ENCODE measurements at places on chromosomes 2 and 18.

DNA sequence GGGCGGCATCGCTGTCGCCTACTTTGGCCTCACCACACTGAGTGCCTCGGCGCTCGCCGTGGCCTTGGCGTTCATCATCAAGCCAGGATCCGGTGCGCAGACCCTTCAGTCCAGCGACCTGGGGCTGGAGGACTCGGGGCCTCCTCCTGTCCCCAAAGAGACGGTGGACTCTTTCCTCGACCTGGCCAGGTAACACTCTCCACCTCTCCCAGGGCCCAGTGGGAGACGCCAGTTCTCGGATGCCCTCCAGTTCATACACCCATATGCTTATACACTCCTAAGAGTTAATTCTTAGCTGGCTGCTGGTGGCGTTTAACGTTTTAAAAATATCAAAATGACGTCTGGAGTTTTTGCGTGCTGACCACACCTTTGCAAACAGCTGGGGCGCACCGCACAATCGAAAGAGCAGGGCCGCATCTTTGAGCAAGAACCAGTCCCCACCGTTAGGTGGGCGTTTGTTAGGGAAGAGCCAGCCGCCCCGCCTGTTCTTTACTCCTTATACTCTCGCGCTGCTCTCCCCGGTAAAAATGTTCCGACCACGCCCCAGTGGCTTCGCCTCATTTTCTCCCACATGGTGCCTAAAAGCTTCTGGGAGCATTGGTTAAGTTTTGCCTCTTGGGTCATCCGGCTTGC lies 899 bp downstream of the SLC1A4 start:
- no peak for DNase-seq

- DNase-seq = no peak
Measured at GRCh38 chr2:120917886-120918285, 182.2 kb downstream of the GLI2 start.

GRCh38 chr2:101770726-101771125 lies 73.2 kb downstream of the MAP4K4 start:
- no peak for DNase-seq

GRCh38 chr2:106797494-106797893 lies 88.5 kb downstream of the ST6GAL2 start:
- DNase-seq = no peak

- DNase-seq = no peak
Measured at GRCh38 chr2:239678666-239679296, 278.0 kb upstream of the HDAC4 start.

- DNase-seq = no peak
Measured at GRCh38 chr2:32496662-32497061, 131.2 kb upstream of the TTC27 start.

DNA sequence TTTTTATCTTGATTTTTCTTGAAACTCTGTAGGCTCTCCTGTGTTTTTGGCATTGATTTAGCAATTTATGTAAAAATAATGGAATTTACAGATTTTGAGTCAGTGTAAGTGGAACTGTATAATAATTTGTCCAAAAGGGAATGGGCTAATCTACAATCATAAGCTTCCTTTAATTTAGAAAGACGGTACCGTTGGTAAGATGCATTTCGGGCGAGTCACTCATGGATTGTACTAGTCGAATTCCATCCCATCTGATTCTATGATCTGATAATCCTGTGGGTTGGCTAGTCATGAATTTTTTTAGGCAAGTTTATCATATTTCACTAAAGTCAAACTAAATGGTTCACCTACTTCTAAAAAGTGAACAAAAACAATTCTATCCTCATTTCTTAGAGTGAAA lies 133.4 kb downstream of the ZNF407 start:
- no peak for DNase-seq

DNA sequence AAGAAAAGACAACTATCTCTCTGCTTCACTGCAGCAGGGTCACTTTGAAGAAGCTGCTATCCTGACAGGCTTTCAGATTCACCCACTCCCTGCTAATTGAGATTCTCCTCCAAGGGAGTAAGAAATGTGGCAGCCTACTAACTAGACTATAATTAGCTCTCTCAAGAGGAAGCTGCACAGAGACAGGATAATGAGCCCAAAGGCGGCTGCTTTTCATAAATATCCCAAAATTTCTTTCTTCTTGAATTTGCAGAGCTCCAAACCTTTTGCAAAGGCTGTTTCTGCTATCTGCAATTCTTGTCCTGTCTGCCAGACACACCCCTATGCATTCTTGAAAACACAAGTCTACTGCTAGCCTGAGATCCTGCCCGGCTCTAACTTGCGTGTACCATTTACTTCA lies 54.0 kb upstream of the RNU4ATAC start:
- no peak for DNase-seq

GRCh38 chr2:24766609-24767008 lies 26.6 kb downstream of the PTRHD1 start:
- no peak for DNase-seq

DNA sequence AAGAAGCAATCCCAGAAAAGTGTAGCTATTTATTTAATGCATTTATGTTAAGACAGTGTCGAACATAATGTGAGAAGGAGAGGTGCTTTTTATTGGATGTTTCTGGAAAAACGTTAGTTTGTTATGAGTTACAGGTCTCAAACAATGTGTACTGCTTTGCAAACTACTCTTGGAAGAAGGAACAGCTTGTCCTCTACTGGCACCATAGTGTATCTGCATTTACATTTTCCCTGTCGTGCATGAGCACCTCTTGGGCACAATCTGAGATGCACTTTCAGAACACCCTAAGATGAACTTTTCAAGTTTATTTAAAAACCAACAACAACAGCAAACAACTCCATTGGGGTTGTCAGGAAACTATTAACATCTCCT lies 22.8 kb downstream of the CCNYL1 start:
- no peak for DNase-seq

DNA sequence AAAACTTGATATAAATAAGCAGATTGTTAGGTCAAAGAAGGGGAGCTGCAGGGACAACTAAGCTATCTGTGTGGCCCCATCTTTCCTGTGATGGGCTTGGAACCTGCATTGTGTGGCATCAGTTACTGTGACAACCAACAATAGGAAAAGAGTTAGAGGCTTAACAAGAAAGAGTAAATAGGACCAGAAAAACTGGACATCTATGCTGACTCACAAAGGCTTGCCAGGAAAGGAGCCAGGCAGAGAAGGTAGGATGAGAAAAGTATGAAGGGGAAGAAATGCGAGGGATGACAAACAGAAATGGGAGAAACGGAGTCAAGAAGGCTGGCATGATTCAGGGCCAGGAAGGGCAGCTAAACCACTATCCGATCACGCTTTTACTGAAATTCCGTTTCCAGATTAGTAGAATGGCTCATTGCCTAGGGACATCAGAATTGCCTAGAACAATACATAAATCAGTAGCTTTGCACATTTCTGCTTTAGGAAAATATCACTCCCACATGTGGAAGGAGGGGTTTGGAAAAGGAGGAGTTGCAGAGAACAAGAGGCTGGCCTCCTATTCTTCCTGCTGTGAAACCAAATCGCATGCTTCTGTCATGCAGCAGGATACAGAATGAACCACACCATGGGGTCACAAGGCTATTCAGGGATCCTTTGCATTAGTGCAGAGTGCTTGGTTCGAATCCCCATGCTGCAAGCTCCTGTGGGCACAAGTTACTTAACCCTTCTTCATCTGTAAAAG lies 7.3 kb downstream of the PLA2R1 start:
- DNase-seq = no peak

DNA sequence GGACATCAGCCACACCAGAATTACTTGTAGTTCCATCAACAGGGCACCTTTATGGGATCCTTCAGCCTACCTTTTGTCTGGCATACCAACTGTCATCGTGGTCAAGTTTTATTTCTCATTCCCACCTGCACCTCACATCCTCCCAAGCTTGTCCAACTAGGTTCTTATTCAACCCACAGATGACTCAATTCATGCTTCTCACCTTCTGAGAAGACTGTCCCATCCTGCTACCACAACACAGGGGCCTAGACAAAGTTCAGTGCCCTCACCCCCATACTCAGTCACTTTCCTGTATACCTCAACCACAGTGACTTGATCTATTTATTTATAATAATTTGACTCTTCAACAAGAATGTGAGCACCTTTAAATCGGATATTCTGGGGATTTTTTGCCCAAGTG lies 114.4 kb upstream of the ACVR1C start:
- DNase-seq = no peak

DNA sequence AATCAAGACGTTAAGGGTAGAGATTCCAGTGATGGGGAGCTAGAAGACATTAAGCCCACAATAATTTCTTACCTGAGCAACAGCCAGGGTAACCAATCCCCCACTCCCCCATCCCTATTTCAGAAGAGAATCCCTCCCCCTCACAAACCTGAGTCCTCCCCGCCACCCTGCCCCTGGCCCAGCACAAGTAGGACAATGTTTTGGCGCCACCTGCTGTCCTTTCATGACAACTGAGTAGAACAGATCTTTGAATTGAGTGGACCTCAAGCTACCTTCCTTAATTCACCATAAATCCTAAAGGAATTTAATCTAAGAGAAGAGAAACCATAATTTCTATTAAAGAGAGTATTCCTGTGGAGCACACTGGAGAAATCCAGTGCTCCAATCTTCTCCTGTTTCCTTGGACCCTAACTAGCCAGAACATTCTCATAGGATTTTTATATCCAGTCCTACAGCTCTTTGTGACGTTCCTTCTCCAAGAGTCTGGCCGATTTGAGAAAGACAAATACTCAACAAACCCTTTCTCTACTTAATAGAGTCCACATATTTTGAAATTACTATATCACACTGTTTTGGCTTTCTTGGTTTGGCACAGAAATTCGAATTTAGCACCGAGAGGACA lies 41.1 kb downstream of the NHEJ1 start:
- DNase-seq = no peak

DNA sequence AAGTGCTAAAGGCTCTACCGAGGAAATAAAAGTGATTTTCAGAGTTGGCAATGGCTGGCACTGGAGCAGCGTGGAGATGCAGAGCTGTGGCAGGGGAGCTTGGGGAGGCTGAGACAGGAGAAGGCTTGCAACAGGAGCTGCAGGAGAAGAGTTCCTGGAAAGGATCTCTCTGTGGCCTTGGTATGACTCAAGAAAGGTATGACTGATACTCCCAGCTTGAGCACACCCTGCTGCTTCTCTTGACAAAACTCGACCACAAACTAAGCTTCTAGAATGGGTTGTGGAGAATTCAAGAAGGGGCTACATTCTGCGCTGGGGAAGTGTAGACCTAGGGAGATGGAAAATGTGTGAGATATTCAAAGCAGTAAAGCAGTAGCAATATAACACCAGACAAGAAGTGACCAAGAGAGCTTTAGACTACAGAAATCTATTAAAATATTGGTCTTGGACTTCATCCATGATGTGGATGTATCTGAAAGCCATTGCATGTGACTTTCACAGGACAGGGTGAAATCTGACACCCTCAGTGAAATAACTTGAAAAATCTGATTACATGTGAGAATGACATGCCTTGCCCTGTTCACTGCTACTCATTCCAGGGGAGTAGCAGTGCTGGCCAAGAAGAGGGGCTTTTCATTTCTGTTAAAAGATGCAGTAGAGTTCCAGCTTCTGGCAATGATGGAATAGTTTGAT lies 41.5 kb downstream of the SUCLG1 start:
- no peak for DNase-seq

DNA sequence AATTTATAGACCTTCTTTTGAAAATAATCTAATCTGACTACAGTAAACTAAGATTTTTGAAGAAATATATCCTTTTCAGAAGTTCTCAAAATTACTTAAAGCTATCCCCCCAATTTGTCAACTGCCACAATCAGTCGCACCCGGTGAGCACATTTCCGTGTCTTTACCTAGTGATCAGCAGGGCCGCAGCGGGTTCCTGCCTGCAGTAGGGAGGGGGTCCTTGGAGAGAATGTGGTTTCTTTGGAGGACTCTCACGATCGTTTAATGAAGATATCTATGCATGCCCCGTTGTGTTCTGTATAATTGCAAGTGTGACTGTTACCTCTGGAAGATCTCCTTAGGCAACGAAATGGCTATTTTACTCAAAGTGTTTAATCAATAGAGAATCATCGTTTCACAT lies 251.9 kb upstream of the RAB12 start:
- DNase-seq = no peak

Measured in vagina (tissue), 2 donors.